ENCODE measurements at places on chromosomes 16 and 17.
A peak's percentile ranks its signal among the peaks of the same experiment; 100 is the strongest.

GRCh38 chr16:50719401-50720337 lies 22.2 kb upstream of the CYLD start:
- DNase-seq: no peak

DNA sequence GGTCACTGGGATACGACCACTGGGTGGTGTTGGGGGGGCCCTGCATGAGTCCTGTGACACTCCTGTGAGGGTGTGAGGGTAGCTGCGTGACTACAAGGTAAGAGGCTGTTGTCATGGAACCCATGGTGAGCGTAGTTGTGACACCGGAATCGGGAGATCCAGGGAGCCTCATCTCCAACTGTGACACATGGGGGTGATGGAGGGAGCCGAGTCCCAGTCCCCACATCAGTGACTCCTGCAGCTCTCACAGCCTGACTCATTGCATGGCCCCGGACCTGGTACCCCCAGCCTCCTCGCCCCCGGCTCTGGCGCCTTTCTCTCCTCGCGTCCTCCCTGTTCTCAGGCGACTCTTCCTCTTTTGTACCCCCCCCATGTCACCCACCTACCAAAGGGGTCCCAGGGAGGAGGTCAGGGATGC lies 14.2 kb downstream of the CDH16 start:
- DNase-seq: no peak

DNA sequence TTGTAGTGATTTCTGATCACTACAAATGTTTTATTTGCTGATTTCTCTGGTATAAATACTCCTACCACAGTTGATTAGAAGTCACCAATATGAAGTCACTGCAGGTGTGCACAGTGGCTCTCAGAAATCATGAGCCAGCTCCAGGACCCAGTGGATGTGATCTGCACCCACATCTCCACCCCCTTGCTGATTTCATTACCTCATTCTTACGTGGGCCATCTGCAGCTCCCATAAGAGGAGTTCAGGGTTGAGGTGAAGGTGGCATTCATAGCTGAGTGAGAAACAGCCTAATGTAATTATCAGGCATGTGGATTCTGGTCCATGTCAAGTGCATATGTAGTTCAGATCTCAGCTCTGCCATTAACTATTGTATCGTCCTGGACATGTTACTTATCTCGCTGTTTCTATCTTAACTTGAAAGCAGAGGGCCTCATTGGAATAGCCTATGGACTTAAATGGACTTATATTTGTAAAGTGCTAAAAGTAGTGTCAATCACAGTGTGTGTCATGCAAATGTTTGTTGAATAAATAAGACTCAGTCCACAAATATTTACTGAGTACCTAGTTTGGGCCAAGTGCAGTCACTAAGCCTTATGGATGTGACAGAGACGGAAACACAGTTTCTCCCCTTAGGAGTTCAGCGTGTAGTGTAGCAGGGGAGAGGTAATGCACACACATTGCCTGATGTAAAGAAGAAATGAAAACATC lies 40.7 kb upstream of the ZKSCAN2 start:
- no peak for DNase-seq

GRCh38 chr17:5585836-5586521 lies 1.7 kb upstream of the NLRP1 start:
- DNase-seq: no peak

DNA sequence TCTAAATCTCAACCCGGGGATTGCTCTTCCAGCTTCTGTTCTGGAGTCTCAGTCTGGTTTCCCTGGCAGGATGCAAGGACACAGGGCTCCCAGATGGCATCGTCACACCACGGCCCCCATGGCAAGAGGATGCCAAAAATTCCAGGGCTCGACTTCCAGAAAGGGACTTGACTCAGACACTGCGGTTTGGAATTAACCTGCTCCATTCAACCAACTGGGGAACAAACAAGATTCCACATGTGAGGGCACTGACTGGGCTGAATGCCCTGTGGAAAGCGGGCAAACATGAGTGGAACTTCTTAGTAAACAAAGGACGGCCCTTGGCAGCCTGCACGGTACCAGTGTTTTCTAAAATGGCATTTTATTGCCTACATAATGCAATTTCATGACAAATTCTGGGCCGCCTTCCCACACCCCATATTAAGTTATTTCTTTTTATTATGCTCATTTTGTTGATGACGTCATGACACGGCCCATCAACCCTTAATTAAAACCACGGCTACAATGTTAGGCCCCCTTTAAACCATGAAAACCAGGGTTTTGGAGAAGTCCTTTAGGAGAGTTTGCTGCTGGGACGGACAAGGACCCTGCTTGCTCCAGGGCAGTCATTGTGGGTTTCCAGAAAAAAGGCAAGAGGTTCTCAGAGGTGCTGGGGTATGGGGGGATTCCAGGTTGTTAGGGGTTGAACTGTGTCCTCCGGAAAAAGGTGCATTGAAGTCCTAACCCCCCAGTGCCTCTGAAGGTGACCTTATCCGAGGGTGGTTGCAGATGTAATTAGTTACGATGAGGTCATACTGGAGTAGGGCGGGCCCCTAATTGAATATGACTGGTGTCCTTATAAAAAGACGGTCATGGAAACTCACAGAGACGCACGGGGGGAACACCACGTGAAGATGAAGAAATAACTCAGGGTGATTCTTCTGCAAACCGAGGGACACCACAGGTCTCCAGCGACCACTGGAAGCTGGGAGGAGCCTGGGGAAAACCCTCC lies 205.6 kb downstream of the FOXL1 start:
- no peak for DNase-seq

GRCh38 chr16:78778101-78779004 lies 678.9 kb downstream of the WWOX start:
- no peak for DNase-seq

DNA sequence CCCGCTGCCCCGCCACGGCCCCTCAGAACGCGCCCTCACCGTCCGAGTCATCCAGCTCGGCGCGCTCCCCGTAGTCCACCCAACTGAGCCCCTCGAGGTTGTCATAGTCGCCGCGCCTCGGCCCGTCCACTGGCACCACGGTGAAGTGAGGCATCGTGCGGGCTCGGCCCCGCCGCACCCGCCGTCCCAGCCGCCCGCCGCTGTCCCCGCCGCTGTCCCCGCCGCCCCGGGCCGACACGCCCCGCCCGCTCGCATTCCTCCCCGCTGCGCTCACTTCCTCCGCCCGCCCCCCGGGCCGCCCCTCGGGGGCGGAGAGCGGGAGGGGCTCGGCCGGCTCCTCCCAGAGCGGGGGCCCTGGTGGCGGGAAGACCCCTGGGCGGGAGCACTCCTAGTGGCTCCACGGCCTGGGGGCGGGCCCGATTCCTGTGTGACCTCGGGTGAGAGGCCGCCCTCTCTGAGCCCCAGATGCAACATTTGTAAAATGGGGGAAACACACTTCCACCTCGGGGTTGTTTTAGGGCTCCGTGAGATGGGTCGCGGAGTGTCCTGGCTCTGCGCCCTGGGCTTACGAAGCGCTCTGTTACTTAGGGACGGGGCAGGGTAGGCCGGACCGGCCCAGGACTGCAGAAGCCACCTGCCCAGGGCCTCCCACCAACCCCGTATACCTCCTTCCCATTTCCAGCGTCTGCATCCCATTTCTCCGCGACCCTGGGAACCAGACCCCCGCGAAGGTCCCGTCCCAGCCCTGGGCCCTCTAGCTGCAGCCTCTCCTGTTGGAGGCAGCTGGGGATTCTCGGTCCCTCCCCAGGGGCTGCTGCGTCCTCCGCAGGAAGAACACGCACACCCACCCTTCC lies at the start of gene SLC12A4:
Gene SLC12A4, minus strand, starts transcription at position 238 of the 854 bp plus-strand sequence. Its CDS starts 84 bp downstream, at position 154.
- DNase-seq: peak; percentile 76

All from D721Med (cell line).